ENCODE measurements at places on chromosomes 3 and 15.

- no peak for DNase-seq
Observed at GRCh38 chr3:111351334-111351733, 190.7 kb upstream of the CD96 start.

GRCh38 chr3:71415681-71416122 is 167.8 kb downstream of the FOXP1 start:
- no peak for DNase-seq

- DNase-seq, result no peak
Observed at GRCh38 chr3:183527428-183528379, 27.8 kb downstream of the KLHL6 start.

DNA sequence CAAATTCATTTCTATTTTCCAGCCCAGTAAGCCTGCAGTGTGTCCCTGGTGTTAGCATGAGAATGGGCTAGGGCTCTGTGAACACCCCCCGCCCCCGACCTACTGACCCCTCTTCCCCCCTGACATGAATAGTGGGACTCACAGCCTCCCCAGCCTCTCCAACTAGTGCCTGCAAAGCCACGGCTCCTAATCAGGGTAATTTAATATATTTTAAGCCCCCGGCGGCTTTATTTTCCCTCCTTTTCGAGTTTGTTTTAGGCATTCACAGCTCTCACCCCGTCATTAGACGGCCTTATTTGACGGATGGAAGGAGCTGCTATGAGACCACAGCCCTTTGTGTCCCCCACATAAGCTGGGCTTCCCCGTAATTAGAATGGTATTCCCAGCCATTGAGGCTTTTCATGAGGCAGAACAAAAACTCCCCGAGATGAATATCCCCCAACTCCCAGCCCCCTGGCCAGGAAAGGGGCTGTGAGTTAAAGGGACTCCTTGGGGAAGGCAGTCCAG is 78.3 kb upstream of the POLG start:
- DNase-seq, result peak; percentile 27

- no peak for DNase-seq
Observed at GRCh38 chr3:31495971-31496665, 36.6 kb upstream of the STT3B start.

GRCh38 chr3:63333815-63334214 is 55.7 kb downstream of the SYNPR start:
- DNase-seq, result peak; percentile 23

DNA sequence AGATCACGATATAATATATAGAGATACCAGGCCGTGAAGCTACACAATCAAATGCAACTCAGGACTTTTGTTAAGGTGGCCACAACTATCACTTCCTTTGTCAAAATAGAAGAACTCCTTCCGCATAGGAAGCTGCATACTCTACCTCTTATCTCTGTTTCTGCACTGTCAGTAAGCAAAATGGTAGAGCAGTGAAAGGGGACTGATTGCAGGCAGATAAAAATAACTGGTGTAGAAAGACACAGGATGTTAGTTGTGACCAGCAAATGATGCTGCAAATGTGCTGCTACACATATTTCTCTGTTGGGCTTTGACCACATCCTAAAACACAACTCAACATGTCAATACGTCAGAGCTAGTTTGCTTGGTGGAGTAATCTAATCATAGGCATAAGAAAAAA is 16.3 kb upstream of the TRAT1 start:
- DNase-seq, result no peak

GRCh38 chr3:64549869-64550268 is 137.9 kb downstream of the ADAMTS9 start:
- no peak for DNase-seq

- DNase-seq, result peak; percentile 44
Observed at GRCh38 chr15:101675796-101676582, 23.8 kb upstream of the TM2D3 start.

GRCh38 chr3:182989566-182989965 is 9.2 kb upstream of the DCUN1D1 start:
- DNase-seq, result peak; percentile 31

DNA sequence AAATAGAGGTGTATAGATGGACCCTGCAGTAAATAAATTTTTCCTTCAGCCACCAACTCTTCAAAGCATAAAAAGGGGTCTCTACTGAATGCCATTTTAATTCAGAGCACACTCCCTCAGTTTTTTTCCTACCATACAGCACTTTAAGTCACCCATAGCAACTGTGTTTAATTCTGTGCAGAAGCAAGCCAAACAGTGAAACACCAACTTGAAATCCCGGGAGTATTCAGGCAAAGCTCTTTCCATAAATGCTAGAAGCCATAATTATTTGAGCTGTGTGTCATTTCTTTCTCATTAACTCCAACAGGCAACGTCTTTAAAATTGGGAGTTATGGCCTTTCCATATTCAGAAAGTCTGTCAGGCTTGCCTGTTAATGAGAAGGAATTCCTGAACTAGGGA is 562.1 kb downstream of the GRM7 start:
- peak; percentile 42 for DNase-seq

GRCh38 chr3:158103081-158103886 is 2.9 kb downstream of the SHOX2 start:
- no peak for DNase-seq

DNA sequence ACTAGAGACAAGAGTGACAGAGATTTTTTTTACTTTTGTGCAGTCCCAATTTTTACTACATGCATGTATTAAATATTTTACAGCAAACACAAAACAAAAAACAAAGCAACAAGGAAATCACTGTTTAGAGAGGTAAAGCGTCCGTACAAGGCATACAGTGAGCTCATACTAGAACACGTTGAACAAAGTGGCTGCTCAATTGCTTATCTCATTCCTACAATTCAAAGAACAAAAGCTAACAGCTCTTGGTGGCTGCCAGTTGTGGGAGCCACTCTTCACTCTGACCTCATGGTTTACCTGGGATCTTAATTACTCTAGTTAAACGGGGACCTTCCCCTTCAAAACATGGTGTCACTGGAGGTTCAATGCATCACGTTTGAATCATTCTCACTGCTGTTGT is 7.6 kb upstream of the ARHGEF26 start:
- DNase-seq, result peak; percentile 61

DNA sequence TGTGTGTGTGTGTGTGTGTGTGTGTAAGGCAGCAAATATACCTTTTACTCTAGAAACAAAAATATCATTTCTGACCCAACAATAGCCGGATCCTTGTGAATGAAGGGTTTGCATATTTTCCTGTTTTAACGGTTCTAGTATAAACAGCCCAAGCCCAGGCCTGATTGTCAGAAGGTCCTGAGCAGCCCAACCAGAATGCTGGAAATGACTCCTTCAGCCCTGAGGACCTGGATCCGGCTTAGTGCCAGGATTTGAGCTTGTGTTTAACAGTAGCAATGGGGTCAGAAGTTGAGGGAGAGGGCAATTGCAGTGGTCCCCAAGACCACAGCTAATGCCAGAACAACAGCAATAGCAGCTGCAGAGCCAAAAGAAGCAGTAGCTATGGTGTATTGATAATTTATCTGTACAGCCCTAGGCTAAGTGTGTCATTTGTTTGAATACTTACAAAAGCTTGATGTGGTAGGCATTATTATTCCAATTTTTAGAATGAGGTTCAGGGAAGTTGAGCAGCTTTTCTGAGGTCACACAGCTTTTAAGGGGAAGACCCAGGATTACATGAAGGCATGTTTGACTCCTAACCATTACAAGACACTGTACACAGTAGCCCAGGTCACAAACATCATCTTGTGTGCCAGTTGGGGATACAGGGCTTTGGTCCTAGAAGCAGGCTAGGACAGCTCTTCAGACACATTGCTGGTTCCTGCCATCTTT is 12.8 kb downstream of the FOXL2 start:
- DNase-seq, result no peak

DNA sequence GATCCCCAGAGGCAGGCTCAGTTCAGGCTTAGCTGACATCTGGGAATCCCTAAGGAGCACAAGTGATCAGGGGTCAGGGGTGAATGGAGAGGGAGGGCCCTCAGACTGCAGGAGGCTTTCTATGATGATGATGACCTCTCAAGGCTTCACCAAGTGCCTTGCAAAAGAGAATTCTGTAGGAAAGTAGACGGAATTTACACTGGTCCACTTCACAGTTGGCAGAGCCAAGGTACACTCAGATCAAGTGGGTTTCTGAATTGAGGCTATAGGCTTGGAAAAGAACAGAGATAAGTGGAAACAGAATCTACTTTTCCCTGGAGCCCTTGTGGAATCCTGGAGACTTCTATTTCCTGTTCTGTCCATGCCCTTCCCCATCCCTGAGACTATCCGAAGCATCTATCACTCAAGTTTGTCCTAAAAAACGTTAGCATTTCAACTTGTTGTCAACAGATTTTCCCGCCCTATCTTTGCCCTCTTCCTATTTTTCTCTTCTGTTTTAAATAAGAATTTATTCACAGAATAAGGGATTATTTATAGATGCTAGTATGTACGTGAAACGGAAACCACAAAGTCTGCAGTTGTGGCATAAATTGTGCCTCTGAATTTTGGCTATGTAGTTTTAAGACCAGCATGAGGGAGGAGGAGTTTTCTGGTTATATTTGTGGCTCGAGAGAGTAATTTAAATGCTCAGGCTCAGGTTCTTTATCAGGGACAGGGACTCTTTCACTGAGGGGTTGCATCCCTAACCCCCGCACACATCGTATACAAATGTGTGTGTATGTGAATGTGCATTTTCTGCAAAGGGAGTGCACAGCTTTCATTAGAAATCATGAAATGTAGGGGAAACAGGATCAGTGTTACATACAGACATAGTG is 12.8 kb downstream of the GCSAM start:
- no peak for DNase-seq

DNA sequence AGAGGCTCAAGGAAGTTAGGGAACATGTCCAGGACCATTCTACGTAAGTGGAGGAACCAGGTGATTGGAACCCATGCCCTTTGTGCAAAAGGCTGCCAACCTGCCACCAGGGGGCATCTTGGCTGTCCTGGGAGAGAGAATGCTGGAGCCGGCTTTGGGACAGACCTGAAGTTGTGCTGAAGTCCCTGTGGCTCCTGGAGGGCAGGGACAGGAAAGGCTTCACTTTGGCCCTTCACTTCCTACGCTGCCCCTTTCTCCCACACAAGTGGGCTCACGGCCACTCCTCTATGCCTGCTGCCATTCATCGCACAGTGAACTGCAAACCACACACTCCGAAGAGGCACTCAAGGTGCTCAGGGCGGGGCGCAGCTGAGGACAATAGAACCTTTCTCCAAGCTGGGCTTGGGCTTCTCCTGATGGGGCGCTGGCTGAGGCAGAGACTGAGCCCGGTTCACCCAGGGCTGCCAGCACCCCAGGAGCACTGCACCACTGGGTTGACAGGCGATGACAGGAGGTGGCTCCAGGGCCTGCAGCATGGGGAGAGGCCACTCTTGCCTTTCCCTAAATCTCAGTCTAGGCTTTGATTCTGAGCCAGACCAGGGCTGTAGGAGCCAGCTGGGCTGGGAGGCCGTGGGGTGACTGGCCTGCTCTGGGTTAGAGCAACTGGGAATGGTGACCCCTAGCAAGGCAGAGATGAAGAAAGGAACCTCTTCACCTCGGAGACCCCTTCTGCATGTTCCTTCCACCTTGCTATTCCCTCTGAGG is 8.4 kb downstream of the SHF start:
- peak; percentile 37 for DNase-seq

DNA sequence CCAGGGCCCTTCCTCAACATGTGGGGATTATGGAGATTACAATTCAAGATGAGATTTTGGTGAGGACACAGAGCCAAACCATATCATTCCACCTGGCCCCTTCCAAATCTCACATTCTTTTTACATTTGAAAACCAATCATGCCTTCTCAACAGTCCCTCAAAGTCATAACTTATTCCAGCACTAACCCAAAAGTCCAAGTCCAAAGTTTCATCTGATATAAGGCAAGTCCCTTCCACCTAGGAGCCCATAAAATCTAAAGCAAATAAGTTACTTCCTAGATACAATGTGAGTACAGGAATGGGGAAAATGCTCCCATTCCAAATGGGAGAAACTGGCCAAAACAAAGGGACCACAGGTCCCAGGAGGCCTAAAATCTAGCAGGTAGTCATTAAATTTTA is 309.5 kb upstream of the SLITRK3 start:
- DNase-seq, result no peak

- no peak for DNase-seq
Observed at GRCh38 chr15:68921926-68922325, 8.4 kb upstream of the SPESP1 start.

- no peak for DNase-seq
Observed at GRCh38 chr3:16063603-16064002, 110.9 kb upstream of the GALNT15 start.

DNA sequence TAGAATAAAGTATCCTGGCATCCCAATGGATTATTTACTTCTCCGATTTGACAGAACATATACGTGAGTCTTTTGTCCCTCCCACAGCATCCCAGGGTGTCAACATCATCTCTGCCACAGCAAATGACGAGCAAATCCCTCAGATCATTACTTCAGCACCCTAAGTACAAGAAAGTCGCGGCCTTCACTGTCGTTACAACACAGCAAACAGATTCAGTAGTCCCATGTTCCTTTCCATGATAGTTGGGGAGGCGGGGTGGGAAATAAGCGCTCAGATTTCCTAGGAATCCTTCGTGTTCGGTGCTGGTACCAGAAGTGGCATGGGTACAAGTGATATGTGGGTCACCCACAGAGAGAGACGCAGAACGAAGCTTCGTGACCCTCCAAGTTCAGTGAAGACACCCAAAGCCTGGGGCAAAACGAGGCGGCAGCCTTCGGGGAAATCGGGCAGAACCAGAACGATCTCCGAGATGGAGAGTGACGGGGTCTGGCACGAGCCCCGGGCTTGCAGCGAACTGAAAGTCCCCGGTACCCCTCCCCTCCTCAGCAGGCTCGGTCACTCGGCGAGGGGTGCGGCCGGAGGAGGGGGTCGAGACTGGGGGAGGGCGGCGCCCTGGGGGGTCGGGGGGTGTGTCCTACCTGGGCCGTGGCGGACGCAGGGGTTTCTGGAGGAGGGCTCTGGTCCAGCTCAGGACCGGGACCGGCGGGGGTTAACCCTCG is 619 bp downstream of the TTBK2 start:
- DNase-seq, result peak; percentile 70

GRCh38 chr15:42621386-42621785 is 46.0 kb downstream of the STARD9 start:
- DNase-seq, result no peak

- DNase-seq, result no peak
Observed at GRCh38 chr3:123864706-123865105, 19.4 kb downstream of the MYLK start.

DNA sequence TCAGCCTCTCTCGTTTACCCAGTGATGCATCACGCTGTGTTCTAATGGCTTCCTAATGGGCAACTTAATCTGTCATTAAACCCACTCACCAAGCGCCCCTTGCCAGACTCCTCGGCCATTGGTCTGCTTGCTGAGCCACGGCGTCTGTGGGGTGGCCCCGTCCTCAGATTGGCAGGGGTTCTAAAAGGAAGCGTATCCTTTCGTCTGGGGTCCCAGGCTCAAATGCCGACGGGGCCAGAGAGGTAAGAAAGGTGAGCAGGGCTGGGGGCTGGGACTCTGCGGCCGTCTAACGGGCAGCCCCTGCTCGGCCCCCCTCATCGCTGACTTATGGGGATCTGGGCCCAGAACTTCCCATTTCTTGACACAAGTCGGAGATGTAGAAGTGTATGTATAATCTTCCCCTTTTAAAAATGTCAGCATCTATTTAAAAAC is 315.1 kb upstream of the PROK2 start:
- peak; percentile 71 for DNase-seq

- DNase-seq, result no peak
Observed at GRCh38 chr3:137948400-137949072, 61.4 kb upstream of the CLDN18 start.

GRCh38 chr15:95277266-95277665 is 1045.9 kb downstream of the MCTP2 start:
- DNase-seq, result no peak

Data from NCI-H69 (cell line).